ENCODE measurements at places on chromosomes 7 and 10.
A peak's percentile ranks its signal among the peaks of the same experiment; 100 is the strongest.

- no peak for DNase-seq
These were observed 47.2 kb upstream of the SEMA3E start for GRCh38 chr7:83696101-83696500.

- no peak for DNase-seq
These were observed 1.6 kb upstream of the PRF1 start for GRCh38 chr10:70604106-70604505.

DNA sequence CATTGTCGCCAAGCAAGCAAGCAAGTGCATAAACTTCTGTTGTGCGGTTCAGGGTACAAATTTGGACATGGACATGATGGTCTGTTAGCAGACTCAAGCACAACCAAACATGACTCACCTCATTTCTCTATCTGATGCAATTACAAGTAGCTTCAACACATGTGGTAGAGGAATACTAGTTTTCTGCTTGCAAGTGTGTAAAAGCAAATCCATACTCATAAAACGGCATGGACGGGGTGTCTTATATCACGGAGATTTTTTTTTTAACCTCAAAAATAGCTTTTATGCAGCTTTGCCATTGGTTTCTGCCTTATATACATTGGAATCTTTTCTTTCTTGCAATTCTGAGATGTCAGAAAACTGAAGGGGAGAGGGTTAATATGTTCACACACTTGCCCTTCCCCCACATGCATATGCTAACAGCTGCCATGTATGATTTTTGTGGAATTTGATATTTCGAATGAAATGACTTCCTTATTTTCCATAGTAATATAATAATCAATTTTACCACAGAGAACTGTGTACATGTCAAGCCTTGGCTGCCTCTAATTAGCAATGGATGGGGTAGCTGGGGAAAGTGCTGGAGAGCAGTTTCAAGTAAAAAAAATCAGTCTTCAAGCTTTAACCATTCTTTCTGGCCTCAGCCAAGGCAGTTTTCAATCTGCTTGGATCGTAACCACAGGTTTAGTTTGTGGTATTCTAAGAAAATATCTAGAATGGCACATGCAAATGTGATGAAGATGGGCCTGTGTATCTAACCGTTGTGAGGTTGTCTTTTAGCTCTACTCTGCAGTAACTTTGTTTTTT, 106.0 kb upstream of the PDCD4 start:
- DNase-seq, result peak; percentile 15

- no peak for DNase-seq
These were observed 70.4 kb upstream of the CFAP46 start for GRCh38 chr10:133012573-133013359.

DNA sequence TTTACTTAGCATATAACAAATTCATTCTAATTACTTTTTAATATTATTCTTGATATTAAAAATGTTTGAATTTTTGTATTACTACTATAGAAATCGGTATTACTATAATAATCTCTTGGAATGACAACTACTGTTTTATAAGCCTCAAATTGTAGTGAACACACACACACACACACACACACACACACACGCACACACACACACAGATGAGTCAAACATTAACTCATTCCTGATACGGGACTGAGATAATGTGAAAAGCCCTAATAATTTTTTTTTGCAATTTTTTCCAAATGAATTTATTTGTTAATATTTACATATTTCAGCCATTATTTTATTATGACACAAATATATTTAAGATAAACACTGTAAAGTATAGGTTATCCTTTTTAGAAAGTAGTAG, 951.2 kb upstream of the PHF14 start:
- DNase-seq, result no peak

DNA sequence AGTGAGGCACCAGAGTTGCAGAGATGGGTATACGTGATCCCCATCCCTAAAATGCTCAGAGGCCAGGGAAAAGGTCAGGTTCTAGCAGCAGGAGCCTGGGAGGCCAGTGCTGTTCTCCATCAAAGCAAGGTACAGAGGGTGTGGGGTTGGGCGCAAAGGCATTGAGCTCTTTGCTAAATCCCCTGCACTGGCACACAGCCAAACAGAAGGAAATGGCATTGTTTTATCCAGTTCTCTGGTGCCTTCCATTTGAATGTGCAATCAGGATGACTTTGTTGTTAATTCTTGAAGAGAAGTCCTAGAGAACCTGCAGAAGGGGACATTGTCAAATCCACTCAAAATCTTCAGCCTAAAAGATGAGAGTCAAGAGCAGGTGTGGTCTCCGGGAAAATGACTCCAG, 111.3 kb upstream of the CHST15 start:
- DNase-seq, result no peak

DNA sequence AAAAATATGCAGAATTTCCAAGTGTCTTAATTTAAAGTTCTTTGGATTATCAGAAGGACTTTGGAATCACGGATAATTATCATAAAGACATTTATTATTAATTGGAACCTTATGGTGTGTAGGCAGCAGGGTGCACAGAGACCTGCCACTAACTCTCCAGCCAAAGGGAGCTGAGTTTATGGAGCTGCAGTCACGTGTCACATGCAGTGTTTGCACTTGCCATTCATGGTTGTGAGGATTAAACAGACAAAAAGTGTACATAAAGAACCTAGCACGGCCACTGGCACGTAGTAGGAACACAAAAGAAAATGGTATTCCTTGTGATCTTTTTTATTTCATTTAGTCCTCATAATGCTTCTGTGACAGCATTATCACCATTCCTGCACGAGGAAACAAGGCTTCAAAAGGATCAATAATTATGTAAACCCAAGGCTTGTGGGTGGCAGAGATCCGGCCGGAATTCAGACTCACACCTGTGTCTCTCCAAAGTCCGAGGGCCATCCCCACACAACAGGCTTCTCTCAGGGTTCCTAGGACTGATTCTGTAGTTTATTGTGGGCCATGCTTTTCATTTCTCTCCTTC, 143.9 kb upstream of the STK17A start:
- no peak for DNase-seq

- peak; percentile 7 for DNase-seq
These were observed 112.5 kb downstream of the DOCK1 start for GRCh38 chr10:127017541-127018297.

- no peak for DNase-seq
These were observed 20.3 kb upstream of the GJC3 start for GRCh38 chr7:99949645-99950228.

DNA sequence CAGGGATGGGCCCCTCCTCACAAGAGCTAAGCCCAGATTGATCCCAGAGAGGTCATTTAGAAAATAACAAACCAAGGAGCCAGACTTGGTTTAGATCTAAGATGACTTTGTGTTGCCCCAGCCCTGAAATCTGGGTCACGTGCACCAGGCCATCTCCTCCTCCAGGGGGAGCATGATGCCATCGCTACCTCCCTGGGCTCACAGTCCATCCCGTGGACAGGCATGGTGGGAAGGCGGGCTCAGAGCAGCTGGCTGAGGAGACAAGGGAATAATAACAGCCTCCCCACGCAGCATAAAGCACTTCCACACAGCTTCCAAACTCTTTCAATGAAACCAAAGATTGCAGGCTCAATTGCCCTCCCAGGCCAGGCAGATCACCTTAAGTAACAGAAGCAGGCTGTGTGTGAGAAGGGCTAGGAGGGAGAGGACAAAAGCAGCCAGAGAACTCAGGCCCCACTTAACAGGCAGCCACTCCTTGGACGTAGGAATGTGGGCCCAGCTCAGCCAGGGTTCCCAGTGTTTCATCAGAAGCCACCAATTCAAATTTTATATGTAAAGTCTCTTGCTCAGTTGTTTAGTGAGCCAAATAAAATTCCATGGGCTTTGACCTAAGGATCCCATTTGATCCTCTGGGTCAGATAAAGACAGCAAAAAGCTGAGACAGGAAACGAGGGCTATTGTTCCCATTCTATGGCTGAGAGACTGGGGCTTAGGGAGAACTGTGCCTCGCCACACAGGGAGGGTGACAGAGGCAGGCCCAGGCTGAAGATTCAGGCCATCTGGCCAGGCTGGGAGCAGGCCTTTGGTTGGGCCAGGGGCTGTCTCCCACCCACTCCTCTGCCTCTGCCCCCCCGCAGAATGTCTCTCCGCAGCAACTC, 100.2 kb downstream of the COL13A1 start:
- peak; percentile 38 for DNase-seq

DNA sequence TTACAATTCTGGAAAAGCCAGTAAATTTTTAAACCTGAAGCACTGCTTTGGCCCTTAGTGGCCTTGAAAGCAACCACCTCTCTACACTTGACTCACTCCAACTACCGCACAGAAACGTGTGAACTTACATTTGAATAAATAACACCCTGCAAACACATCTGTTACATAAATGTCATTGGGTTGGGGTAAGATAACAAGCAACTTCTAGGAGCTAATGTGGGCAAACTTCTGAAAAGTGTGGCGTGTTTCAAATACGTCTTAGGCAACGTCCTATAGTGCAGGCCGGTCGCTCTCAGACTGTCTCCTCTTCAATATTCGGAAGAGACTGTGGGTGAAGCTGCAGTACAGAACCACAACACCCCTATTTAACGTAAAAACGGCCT, 474 bp downstream of the ORC5 start:
- DNase-seq, result peak; percentile 12

DNA sequence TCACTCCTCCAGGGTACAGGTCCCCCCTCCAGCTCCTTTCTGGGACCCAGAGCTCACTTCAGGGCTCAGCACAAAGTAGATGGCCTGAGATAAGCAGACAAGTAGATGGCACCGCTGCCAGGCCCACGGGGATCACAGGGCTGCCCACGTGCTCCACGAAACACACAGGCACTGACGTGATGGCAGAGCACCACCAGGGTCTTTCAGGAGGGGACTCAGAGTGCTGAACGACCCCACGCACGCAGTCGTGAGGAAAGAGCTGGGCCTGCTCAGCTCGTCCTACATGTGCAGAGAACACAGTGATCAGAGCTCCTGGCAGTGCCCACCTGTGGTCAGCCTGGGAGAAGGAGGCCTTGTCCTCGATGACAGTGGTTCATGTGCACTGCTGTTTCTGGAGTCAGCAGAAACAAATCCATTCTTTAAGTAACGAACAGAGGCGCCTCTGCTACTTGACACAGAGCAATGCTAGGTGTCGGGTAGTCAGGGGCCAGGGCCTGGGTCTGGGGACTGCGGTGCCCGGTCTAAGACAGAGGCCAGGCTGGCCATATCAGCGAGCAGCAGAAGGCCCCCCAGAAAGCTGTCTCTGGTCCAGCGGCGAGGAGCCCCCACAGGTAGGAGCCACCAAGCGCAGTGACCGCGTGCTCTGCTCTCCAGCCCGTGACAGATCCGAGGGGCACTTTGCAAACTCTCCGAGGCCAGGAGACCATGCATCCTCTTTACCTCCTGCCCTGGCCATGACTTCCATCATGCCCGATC, 129.8 kb upstream of the FAM20C start:
- DNase-seq, result no peak

- DNase-seq, result no peak
These were observed 101.8 kb upstream of the SEC61G start for GRCh38 chr7:54860843-54861242.

DNA sequence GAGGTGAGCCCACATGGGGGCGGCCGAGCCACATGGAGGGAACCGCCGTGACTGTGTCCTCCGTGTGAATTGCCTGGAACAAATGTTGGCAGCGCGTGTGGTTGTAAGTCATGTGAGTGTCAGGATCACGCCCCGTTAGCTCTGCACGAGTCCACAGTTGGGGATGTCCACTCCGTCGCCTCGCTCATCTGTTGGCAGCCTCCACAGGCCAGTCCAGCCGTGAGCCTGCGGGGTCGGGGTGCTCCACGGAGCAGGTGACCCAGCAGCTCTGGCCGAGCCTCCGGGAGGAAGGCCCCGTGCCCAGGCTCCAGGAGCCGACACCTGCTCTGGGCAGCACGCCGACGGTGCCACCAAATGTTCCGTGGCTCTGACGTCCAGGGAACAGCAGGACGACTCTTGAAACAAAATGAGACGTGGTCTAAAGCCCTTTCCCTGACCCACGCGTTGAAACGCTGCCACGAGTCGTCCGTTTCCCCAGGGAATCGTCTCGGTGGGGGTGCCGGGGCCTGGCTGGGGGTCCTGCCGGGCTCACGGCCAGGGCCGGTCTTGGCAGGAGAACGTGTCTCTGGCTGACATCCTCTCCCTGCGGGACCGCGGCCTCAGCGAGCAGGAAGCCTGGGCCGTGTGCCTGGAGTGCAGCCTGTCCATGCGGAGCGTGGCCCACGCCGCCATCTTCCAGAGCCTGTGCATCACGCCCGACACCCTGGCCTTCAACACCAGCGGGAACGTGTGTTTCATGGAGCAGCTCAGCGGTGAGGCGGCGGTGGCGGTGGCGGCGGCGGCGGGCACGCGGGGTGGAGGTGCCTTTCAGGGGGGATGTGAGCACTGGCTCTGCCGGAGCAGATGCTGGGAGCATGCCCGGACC, 7.0 kb downstream of the KNDC1 start:
- no peak for DNase-seq

DNA sequence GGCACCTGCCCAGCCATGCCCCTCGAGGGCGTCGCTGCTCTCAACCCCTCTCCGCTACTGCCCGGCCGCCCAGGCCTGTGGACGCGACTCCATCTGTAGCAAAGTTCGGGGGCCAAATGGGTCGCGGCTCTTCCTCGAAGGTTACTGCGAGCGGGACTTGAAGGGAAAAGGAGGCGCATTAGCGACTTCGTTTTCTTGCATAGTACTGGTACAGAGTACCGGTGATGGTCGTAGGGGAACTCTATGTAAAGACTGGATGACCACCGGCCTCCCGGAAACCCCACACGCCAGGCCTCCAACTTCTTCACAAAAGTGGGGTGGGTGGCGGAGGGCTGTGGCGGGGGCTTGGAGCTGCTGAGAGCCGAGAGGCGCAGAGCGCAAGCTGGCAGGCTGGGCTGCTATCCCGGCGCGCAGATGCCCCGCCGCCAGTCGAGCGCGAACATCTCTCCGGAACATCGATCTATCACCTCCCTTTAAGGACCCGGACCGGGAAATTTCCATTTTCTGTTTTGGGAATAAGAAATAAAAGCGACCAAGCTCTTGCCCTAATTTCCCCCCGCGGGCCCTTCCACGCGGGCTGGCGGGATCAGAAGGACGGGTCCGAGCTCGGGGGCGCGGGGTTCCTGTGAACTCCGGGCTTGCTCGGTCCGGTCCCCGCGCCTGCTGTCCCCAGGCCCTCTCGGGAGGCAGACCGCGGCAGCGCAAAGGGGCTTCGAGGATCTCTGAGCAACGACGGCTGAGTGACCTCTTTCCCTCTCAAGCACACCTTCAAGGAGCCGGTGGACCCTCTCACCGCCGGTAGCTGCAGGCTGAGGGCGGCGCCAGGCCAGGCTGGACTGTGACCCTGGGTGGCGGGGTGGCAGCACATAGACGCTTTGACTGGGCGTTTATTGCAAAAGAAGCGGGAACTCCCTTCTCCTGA, 12.2 kb upstream of the FEZF1 start:
- no peak for DNase-seq

DNA sequence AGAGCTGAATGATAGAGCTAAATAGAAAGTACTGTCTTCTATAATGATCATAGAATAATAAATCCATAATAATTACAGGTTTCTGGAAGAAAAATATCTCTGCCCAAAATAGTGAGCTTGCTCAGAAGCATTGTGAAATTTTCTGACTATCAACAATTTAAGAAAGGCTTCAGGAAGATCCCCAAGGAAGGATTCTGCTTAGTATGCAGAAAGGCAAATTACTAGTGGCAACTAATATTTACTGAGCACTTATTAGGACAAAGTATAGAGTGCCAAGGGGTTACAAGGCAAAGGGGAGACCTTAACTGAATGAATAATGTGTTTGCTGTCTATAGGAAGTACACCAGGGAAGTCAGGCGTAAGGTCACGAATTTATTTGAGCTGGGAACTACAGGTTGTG, 158.1 kb upstream of the LRRTM3 start:
- DNase-seq, result no peak

GRCh38 chr10:124225467-124226270, 132.3 kb upstream of the CHST15 start:
- no peak for DNase-seq

- no peak for DNase-seq
These were observed 624.8 kb upstream of the LRRTM3 start for GRCh38 chr10:66301078-66301477.

Measured in LoVo (cell line).